ENCODE measurements at places on chromosomes 2 and 18.

GRCh38 chr2:100040906-100041305 is 101.5 kb downstream of the AFF3 start:
- DNase-seq, result no peak

DNA sequence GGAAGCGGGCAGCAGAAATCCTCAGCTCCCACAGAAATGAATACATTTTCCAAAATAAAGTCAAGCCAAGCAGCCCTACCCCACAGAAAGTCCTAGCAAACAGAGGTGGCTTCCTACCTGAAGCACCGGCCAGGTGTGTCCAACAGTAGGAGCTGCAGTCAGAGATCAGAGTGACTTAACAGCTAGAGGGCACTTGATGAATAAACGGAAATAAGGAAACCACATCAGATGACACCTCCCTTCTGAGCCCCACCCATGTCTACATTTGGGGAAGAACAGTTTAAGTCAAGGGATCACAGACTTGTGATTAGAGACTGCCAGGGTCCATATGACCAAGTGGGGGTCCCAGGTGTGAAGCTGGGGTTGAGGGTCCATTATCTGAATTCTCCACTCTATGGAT is at the start of gene CXCR1:
Gene CXCR1, minus strand, starts transcription at position 172 of the 400 bp plus-strand sequence. CDS start 1,751 bp downstream, outside the sequence.
- no peak for DNase-seq

- DNase-seq, result no peak
Measured at GRCh38 chr2:78701546-78701945, 324.0 kb upstream of the REG3G start.

GRCh38 chr18:31658670-31659575 is 25.5 kb downstream of the B4GALT6 start:
- DNase-seq, result peak; percentile 89

DNA sequence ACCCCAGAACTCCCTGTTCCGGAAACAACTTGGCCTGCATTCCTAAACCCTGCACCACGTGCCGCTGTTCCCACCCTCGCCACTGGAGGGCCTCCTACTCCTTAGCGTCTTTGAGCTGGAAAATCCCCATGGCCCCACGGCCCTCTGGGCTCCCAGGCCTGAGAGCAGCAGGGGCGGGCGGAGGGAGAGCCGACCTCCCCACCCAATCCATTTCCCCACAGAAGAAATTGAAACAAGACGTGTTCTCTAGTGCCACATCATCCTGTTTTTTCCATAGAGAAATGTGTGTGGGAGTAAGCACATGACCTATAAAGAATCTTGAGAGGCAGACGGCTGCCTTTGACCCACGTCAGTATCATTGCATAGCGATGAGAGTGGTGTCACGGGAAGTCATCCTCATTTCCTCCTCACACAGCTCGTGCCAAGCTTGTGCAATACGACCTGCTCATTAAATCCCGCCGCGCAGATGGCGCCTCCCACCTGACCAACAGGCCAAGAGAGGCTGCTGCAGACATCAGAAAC is 79.2 kb downstream of the LAMA1 start:
- DNase-seq, result no peak

DNA sequence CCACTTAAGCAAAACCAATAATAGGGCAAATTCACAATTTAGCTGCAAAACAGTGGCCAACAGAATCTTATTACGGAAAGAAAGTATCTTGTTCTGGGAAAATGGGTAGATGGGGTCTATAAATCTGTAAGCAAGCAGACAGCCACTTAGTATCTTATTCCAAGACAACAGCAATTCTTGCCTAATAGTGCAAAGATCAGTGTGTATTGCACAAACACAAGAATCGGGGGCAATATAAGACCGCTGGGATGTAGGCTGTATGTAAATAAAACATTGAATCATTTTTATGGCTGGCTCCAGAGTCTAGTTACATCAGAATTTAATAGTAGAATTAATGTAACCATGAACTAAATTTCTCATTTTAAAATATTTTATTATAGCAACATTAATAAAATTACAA is 85.6 kb downstream of the FBXO15 start:
- no peak for DNase-seq

GRCh38 chr18:10230072-10230471 is 224.4 kb upstream of the APCDD1 start:
- no peak for DNase-seq

DNA sequence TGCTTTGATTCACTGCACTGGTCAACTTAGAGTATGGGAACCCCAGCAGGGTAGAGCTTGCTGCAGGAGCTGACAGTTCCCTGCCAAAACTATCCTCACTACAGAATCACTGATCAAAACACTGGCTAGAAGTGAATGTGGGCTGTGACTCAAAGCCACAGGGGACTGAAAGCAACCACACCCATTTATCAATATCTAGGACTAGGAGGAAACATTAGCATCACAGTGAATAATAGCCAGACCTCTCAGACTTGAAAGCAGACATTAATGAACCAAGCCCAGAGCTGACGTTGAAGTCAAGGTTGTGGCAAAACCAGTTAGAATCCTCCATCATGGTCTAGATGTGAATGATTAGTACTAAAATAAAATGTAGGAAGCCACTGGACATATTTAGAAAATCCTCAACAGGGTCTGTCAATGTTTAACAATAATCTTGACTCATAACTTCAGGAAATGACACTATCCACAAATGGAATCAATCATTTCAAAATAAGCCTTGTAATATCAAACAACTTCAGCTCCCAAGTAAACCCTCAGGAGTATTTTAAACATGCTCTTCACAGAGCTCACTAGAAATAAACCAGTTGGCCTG is 131.4 kb downstream of the CDH20 start:
- DNase-seq, result no peak

DNA sequence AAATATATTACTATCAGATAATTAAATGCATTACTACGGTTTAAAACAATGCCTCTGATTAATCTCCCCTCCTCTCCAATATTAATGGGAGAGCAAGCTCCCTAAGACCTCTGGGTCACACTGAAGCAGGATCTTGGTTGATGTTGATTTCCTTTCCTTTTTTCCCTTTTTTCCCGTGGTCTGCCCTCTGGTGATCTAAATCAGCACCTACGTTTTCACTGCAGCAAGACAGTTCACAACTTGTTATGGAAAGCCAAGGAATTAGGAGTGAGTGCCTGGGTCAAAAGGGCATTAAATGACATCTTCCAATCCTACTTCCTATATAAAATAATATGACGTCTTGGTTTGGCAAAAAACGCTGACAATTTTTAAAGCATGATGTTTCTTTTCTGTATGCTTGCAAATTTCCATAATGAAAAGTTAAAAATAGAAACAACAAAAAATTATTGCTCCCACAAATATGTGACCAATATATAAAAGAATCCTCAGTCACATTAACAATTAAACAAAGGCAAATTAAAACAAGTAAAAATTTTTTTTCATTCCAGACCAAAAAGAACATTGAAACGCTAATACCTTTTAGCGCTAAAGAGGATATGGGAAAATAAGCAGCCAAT is 7.9 kb upstream of the CFAP36 start:
- DNase-seq, result no peak

DNA sequence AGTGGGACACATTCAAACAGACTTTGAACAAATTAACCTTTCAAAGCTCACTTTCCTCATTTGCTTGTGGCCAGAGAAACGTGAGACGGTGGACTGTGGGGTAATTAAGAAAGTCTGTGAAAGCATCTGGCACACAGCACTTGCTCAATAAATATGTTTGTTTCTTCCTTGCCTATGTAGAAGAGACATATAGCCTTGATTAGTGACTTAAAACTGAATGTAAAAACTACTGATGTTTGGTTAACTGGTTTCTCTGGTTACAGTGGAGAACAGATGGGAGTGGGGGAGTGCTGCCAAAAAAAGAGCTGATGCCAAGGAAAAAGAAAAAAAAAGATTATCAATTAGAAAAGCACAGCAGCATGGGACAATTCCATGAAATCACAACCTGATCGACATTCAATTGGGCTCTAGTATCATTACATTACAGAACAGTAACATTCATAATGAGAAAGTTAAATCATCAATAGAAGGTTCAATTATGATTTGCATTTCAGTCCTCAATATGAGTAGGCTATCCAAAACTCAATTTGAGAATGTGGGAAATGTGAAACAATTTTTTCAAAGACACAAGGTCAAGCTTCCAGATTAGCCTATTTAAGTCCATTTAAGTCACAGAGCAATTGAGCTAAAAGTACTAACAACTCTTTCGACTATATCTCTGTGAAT is 14.7 kb downstream of the CUL3 start:
- DNase-seq, result no peak

DNA sequence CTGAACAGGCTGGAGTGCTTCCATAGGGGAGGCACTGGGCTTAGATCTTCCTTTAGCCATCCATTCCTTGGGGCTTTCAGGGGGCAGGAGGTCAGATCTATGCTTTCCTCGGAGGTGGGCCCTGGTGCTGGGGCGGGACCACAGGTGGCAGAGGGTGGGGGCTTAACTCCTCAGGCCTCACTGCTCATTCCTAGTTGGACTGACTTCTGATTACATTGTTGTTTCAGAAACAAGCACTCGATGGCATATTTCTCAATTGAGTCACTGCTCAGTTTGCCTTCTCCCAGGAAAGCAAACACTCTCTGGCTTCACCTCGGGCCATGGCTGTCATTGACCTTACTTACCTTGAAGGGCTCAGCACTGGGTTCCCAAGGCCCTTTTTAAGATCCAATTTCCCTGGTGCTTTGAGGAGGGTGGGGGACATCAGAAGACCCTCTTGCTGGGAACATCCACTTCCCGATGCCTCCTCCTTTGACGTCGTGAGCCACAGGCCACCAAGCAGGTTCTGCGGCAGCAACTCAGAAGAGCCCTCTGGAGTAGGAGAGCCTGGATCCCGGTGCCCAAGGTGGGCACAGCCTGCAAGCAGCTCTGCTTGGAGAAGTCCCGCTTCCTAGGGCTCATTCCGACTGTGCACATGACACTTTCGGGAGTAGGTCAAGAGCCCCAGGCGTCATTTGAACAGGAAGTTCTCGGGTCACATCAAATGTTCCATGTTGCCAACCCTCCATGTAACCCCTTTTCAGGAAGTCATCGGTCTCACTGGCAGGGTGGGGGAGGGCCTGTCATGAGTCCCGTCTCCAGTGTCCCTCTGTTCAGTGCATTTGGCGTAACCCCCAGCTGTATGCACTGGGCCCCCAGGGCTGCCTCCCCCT is 40.6 kb downstream of the SDC1 start:
- DNase-seq, result no peak

DNA sequence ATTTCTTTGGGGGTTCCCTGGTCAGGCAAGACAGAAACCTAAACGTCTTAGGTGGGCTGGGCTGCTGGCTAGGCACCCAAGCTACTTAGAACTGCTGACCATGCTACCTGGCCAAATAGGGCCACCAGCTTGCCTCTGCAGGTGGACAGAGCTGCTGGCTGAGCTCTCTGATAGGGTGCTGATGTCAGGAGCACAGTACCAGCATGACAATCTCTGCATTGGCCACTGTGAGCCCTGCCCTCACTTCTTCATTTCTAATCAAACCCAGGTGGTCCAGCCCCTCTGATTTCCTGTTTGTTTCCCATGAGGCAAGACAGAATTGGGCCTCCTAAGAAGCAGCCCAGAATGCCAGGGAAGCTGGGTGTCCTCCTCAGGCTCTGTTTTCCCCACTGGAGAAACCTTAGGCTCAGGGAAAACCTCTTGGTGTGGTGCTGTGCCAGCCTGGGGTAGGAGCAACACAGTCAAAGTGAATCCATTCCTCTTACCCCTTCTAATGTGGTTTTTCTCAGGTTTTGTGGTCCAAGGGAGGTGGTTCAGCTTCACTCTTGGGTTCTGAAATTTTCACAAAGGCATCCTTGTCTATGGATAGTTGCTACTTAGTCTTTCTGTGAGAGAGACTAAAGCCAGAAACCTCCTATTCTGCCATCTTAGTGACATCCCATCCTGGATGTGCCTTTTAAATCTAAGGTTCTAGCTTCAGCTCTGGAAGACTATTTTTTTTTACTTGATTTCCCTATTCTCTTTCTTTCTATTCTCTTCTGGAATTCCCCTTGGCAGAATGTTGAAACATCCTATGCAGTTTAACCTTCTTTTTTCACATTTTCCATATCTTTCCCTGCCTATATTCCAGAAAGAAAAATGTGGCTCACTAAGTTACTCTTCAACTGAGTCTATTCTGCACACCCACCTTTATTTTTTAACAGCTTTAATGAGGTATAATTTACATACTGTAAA is 15.2 kb downstream of the SP100 start:
- DNase-seq, result no peak

- no peak for DNase-seq
Measured at GRCh38 chr2:45014016-45014702, 4.9 kb upstream of the SIX2 start.

GRCh38 chr2:173427887-173428668 is 73.4 kb downstream of the CDCA7 start:
- no peak for DNase-seq
